Adipocyte (in vitro differentiated cells): ENCODE measurements at places on chromosomes 12 and 14.

DNA sequence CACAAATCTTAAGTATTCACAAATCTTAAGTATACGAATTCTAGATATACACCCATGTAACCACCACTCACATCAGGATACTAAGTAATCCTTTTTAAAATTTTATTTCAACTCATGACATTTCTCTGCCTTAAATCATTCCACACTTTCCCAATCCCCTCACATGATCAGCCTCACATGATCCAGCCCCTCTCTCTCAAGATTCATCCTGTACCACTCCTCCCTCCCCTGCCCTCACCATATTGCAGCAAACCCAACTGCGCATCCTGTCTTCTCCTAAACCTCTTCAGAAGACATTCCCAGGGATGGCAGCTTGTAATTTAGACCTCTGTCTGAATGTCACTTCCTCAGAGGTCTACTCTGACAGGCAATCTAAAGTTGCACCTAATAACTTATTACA lies 1.7 kb upstream of the EIF4B start:
- DNase-seq = peak; percentile 26

DNA sequence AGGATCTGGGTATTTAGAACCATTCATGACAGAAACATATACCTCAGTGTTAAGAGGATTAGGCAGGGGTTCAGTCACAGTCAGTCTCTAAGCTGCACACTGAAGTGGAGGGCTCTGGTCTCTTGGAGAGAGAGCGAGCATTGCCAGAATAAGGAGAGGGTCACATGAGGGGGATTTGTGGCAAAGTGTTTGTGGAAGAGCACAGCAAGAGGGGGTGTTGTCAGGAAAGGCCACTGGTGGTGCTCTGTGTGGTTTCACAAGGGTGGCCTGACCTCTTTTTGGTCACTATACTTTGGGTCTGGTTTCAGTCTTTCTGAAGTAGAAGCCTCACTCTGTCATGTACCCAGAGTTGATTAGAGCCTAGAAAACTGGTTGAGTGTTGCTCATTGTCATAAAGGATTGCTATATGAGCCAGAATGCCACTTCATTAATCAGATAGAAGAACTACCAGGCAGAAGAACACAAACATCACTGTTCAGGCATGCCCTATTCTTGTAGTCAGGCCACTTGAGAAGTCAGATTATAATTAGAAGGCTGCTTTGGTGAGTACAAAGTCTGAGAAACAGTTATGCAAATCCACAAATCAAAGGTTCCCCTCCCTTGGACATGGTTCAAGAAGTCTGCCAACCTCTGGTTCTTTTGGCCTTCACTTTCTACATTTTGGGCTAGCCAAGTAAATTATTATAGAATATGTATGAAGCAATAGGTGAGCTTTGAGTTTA lies 8.4 kb downstream of the TMEM19 start:
- DNase-seq = no peak

- no peak for DNase-seq
Observed at GRCh38 chr12:113480336-113480971, 8.8 kb upstream of the LHX5 start.

GRCh38 chr12:113341535-113341934 lies 6.6 kb upstream of the SLC8B1 start:
- DNase-seq = no peak

- no peak for DNase-seq
Observed at GRCh38 chr12:34591966-34592365, 569.7 kb downstream of the ALG10 start.

DNA sequence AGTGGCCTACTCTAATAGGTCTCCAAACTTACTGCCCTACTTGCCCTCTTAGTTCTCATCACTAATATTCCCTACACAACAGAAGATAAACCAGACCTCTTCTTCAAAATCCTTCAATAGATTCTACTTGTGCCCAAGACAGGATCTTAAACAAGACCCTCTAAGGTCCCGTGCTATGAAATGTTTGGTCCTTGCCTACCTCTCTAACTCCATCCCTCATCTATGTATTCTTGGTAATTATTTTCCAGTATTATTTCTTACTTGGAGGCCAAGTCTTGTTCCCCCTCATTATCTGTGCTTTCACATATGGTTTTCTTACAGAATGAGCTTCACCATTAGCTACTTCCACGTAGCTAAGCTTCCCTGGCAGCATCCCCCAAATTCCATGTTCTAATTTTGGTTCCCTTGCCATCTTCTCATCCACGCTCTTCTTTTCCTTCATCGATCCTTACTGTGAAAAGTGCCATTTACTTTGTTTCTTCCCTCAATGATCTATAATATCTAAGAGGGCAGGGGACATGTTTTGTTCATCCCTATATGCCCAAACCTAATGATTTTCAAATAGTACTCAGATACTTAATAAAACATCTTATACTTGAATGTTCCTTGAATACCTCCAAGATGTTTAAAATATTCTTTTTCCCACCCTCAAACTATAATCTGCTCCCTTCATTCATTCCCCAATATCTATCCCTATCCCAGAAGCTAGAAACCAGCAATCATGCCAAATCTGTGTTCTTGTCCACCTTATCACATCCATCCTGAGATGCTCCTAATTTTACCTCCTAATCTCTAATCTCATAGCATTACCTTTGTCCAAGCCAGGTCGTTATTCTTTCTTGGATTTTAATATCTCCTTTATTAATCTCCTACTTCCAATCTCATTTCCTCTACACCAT lies 10.1 kb downstream of the HNRNPC start:
- DNase-seq = no peak

DNA sequence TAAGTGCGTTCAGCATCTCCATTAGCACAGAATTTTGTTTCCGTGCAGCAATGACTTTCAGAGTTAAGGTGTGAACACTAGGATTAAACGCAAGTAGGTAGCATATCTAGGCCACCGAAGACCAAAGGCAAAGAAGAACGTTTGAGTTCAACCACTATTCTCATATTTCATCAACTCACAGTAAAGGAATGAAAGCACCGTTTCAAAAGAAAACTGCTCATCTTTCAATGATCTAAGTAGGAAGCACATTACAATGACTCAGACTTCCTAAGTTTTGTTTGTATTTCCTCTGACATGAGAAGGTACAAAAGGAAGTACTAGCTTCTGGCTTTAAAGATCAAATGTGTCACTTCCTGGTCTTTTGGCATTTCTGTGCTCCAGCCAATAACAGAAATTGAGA lies 57.6 kb downstream of the ACADS start:
- peak; percentile 54 for DNase-seq

DNA sequence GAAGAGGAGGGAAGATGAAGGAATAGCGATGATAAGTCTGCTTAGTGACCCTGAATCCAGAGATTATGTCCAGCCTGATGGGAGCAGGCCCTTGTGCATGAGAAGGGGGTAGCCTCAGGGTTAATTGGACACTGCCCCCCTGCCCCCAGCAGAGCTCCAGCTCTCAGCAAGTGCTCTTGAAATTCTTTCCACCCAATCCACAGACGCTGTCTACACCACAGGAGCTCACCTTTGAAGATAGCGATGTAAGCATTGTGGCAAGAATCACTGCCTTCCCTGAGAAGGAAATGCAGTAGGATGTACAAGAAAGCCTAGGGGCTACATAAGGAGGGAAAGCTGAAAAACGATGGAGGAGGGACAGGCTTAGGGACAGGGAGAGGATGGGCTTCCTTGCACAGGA lies 39.4 kb downstream of the CRACR2A start:
- no peak for DNase-seq

DNA sequence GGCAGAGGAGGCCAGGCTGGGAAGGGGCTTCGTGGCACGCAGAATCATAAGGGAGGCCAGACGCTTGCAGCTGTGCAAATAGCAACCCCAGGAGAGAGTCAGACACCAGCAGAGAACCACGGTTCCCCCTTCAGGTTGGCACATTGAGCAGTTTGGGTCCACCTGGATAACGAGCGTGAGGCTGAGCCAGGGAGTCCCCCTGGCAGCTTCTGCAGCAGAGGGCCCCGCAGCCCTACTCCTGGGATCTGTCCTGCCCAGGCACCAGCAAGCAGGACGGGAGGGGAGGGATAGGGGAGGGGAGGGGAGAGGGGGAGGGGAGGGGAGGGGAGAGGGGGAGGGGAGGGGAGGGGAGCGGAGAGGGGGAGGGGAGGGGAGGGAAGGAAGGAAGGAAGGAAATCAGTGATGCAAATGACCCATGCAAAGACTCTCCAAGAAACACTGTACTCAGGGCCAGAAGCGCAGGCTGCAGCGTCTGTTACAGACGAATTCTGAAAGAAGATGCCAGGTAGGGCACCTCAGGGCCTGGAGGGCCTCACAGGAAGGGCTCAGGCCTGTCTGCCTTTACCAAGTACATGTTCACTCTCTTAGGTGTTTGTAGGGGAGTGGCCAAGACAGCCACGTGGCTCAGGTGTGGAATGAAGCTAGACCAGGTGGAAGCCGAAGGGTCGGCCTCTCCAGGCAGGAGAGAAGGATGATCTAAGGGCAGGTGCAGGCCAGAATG lies 32.3 kb upstream of the MMP17 start:
- DNase-seq = no peak

GRCh38 chr12:54166567-54167499 lies 22.0 kb downstream of the SMUG1 start:
- no peak for DNase-seq

GRCh38 chr12:72037006-72037795 lies 98.6 kb downstream of the TPH2 start:
- DNase-seq = no peak

- DNase-seq = no peak
Observed at GRCh38 chr14:29554335-29554734, 373.3 kb downstream of the PRKD1 start.

DNA sequence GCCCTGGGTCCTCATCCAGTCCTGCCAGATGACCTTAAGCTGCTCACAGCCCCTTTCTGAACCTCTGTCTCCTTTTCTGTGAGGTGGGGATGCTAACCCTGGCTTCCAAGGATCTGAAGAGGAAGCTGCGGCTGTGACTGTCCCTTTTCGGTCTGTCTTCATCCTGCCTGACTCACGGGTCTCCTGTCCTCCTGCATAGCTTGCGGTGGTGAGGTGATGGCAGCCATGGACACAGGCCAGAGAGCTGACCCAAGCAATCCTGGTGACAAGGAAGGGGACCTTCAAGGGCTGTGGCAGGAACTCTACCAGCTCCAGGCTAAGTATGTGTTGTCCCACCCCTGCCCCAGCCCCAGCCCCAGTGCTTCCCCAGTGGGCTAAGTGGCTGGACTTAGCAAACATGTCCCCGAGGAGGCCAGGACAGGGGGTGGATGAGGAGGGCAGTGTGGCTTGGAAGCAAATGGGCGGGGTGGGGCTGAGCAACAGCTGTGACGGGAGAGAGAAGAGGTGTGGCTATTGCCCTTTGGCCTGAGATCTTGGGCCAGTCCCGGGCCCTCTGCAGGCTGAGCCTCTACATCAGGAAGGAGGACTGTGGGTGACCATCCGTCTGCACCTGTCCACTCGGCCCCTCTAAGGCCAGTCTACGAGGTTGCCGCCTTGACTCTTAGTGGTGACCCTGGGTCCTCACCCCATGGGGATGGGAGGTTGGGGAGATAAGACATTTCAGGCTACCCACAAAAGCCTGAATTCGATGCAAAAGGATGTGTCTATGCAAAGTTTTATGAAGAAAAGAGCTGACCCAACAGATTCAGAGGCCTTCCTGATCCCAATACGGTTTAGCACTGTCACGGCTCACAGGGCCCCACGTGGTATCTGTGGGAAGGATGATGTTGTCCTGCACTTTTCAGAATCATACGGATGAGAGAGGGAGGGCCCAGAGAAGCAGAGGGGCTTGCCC lies 1.1 kb downstream of the CCDC197 start:
- no peak for DNase-seq

GRCh38 chr12:106190581-106190980 lies 51.8 kb upstream of the NUAK1 start:
- DNase-seq = no peak

DNA sequence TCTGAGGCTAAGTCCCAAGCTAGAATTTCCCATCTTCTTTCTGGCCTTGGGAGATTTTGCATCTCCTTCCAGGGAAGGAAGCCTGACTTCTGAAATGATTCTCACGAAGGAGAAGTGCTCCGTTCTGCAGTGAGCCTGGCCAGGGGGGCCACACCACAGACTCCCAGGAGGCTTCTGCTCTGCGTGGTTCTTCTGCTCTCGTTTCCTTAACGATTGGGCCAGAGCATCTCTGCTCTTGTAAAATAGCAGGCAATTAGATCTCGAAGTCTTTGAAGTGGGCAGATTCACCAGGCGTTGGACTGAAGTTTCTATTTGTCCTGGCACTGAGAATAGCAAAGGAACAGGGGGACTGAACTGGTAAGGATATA lies 6.7 kb upstream of the BATF start:
- DNase-seq = no peak

DNA sequence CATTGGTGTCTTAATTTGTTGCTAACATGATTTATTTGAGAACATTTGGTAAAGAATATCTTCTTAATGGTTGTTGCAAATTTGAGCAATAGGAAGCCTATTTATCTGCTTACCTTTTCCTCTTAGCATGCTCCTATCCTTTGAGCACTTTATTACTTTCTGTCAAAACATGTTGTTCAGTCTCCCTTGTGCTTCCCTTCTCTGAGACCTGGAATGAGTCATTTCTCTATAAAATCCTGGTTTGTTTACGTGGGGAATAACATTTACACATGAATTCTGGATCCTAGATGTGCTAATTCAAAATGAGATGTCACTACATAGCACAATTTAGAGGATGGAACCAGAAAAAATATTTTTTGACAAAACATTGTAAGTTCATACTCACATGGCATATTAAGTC lies 844.0 kb upstream of the LRFN5 start:
- no peak for DNase-seq
